ENCODE measurements at places on chromosomes 3 and 15. TPM values are rescaled to one million over a fixed set of nuclear protein-coding genes. Genes with fewer than 3 reads are reported as not detected.

SHC4 gene
- total RNA-seq, result 4.6 TPM

IDH3A gene
- total RNA-seq, result 47.4 TPM

NAALADL2 gene
- total RNA-seq, result 16.1 TPM

SLC24A5 gene
- total RNA-seq, result not detected

MAGEL2 gene
- 1.5 TPM for total RNA-seq

ANAPC13 gene
- total RNA-seq, result 83.8 TPM

CHAC1 gene
- 39.3 TPM for total RNA-seq

IL17RC gene
- total RNA-seq, result 36.5 TPM

GOLGA8Q gene
- total RNA-seq, result 1.6 TPM

TJP1 gene
- total RNA-seq, result 119 TPM

DPPA2 gene
- not detected for total RNA-seq

MOBP gene
- total RNA-seq, result not detected

PSTPIP1 gene
- not detected for total RNA-seq

GOLGA8M gene
- total RNA-seq, result 2.7 TPM

MAGI1 gene
- 20.1 TPM for total RNA-seq

PTPRG gene
- 51.5 TPM for total RNA-seq

GOLGA8J gene
- not detected for total RNA-seq

FAN1 gene
- 24.1 TPM for total RNA-seq

XCR1 gene
- not detected for total RNA-seq

DAZL gene
- total RNA-seq, result not detected

ARPIN gene
- 18.7 TPM for total RNA-seq

LRRC31 gene
- not detected for total RNA-seq

GALNT15 gene
- total RNA-seq, result 0.56 TPM

ZMYND10 gene
- total RNA-seq, result 0.50 TPM

COL7A1 gene
- total RNA-seq, result 18.9 TPM

TOP2B gene
- total RNA-seq, result 99.5 TPM

ZNF106 gene
- total RNA-seq, result 59.6 TPM

NRROS gene
- 0.13 TPM for total RNA-seq

FURIN gene
- 98.3 TPM for total RNA-seq

CACNA1D gene
- 0.48 TPM for total RNA-seq

GPR160 gene
- not detected for total RNA-seq

NR1I2 gene
- total RNA-seq, result not detected

PRSS50 gene
- total RNA-seq, result not detected

CEP63 gene
- total RNA-seq, result 26.3 TPM

KCNAB1 gene
- 0.21 TPM for total RNA-seq

ADGRG7 gene
- total RNA-seq, result not detected

LEKR1 gene
- total RNA-seq, result 1.0 TPM

BFSP2 gene
- total RNA-seq, result not detected

All from osteocyte (in vitro differentiated cells).